Suppressor macrophage (primary cell): ENCODE measurements at places on chromosomes 4 and X.

GRCh38 chr4:142352712-142353111, 493.4 kb downstream of the INPP4B start:
- no peak for DNase-seq

GRCh38 chr4:152990471-152991131, 54.5 kb downstream of the FHDC1 start:
- no peak for DNase-seq

- DNase-seq: peak; percentile 70
These were observed 4.9 kb upstream of the ZNF81 start for GRCh38 chrX:47831788-47832187.

- peak; percentile 7 for DNase-seq
These were observed 36.1 kb upstream of the OTUD4 start for GRCh38 chr4:145216535-145216934.

- DNase-seq: peak; percentile 62
These were observed 373.7 kb downstream of the AR start for GRCh38 chrX:67917421-67918010.

DNA sequence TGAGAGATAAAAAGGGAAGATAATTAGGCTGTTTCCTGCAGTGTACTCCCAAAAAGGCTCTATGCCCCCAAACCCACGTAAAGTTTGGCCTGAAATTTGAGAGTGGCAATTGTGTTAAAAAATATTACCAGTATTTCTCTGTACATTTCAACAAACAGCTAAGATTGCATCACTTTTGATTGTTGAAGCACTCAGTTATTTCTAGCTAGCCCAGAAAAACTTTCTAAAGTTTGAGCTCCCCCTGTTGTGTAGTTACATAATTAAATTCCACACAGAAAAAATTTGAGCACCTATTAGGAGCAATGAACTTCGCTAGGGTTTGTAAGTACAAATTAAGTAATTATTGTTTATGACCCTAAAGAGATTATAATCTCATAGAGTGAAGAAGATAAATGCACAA, 109.4 kb downstream of the DLG3 start:
- peak; percentile 20 for DNase-seq

GRCh38 chrX:112520124-112520523, 159.6 kb downstream of the LHFPL1 start:
- DNase-seq: no peak

DNA sequence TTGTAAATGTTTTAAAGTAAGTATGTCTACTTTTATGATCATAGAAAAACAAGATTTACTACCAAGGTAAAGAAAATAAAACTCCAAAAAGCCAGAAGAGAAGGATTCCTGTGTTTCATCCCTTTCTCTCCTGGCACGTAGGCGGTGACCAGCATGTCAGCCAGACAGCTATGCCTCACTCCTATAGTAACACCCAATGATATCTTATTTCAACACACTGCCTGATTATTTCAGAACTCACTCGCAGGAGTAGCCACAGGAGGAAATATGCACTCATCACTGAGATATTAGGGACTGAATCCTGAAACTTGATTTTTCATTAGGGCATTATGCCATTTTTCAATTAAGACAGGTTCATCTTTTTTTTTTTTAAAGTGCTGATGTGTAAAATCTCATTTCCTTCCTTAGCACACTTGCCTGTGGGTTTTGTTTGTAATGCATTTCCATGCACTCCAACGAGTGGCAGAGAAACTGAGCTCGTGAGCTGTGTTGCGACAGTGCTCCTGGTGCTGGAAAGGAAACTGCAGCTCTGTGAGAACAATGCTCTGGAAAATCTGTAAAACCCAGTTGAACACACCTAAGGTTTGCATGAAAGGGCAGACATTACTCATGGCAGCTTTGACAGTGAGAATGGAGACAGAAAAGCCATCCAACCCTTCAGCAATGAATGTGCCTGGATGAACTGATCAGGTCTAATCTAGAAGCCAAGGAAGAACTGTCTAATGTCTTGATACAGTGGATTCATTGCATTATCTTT, 18.2 kb downstream of the RAI2 start:
- peak; percentile 15 for DNase-seq

DNA sequence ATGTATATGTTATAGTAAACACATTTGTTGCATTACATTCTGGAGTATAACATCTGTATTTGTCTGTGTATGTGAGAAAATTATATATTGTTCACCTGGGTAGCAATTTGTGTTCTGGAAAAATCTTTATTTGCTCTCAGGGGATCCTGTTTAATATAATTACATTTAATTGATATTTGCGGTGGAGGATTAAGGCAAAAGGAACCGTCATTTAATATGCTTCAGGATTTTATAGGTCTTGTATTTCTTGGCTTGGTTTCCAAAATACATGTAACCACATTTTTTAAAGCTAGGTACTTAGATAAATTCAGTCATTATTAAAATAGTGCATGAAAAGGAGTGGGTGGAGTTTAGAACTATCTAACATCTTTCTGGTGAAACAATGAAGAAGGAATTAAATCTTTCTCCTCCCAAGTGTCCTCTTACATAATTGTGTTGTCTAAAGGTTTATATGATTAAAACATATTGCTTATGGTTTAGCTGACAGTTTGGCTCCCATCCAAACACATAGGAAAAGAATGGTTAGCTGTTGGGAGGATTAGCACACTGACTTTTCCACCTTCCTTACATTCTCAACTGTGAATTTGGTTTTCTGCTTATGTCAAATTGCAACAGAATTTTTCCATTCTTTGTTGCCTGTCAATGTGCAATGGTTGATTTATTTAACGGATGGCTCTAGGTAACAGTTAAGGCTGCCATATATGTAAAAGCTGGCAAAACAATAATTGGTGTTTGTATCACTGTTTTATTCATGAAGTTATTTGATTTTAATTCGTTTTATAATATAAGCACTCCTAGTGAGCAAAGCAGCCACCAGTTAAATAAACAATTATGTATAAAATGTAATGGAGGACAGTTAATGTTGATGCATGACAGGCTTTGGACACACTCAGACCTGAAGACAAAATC, 250.8 kb upstream of the SFRP2 start:
- DNase-seq: no peak
